ENCODE measurements at places on chromosomes 1 and 21.

DNA sequence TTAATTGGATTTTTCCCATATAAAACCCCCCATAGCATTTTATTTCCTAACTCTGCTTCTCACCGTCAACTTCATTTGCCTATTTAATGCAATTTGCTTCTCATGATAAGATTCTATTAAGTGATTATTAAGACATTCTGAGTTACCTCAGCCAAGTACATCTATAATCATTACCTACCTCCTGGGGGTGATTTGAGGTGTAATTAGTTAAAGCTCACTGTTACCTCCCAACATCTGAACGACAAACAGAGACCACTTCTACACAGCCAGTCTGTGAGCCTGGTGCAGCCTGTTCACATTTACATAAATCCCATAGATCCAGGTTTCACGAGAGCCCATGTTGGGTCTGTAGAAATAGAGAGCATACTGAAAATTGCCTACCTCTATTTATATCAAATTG is 65.7 kb upstream of the SSX2IP start:
- no peak for DNase-seq

GRCh38 chr1:36123356-36123755 is 1.7 kb downstream of the COL8A2 start:
- DNase-seq: no peak

- no peak for DNase-seq
Observed at GRCh38 chr1:240027059-240027462, 64.6 kb upstream of the FMN2 start.

DNA sequence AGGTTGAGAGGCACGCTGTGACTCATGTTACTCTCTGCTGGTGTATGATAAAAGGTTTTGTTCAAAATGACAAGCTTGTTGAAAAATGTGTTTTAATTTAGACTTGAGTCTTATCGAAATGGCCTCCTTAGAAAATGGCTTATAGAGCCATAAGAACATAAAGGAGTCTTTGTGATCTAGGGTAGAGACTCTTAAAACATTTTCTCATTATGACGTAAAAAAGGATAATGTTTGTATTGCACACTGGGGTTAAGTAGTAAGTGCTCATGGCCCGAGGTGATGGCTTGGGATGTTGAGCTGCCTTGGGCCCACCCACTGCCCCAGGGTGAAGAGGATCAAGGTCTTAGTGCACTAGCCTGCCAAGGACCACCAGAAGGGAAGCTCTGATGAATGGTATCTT is 117.4 kb downstream of the DISC1 start:
- DNase-seq: no peak

GRCh38 chr1:30360753-30361152 is 362.6 kb downstream of the MATN1 start:
- no peak for DNase-seq

- no peak for DNase-seq
Observed at GRCh38 chr1:7531562-7532340, 239.3 kb upstream of the VAMP3 start.

DNA sequence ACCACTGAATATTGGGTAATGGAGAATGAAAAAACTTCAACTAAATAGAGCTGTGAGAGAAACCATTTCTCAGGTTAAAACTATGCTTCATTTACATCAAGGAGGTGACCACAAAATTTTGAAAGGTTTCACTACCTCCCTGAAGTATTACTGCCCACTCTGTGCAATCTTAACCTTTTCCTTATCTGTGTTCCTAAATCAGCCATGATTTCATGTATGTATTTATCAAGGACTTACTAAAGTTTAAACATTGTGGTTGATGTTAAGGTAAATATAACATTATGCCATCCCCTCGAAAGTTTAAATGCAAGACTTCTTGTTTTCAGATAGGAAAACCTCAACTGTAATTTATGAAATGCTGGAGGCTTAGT is 84.4 kb downstream of the CLEC20A start:
- DNase-seq: no peak

DNA sequence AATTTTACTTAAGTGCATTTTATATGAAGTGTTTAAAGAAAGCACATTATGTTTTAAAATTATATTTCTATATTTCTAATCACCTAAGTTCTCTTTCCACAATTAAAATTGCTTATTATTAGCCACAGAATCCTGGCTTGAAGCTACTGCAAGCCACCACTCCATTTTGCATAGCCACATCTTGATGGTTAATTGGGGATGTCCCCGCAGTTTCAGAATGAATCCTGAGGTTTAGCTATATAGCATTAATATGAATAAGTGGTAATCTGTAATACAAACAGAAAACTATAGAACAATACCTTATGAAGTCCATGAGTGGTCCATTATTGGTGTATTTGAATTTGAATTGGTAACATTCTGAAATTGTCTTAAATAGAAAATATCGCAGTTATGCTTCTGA is 11.6 kb upstream of the GOLPH3L start:
- DNase-seq: no peak

GRCh38 chr1:2926447-2927055 is 94.7 kb upstream of the ACTRT2 start:
- DNase-seq: no peak

DNA sequence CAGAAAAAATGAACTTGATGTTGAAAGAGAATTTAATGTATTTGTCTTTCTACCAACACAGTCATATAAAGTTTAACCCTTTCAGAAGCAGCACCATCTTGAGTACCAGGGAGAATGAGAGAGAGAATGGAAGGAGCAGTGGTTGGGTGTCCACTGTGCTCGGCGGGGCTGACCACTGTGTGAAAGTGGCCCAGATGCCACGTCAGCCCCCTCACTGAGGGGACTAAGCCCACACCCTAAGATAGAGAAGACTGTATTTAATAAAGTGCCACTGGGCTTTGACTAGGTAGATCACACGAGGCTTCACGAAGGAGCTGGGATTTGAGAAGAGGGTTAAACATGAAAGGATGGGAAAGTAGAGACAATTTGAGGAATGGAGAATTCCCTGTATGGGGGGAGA is 31.2 kb downstream of the BATF3 start:
- no peak for DNase-seq

GRCh38 chr1:164834641-164835040 is 275.7 kb downstream of the PBX1 start:
- DNase-seq: no peak
